ENCODE measurements at places on chromosomes 12 and 14.

DNA sequence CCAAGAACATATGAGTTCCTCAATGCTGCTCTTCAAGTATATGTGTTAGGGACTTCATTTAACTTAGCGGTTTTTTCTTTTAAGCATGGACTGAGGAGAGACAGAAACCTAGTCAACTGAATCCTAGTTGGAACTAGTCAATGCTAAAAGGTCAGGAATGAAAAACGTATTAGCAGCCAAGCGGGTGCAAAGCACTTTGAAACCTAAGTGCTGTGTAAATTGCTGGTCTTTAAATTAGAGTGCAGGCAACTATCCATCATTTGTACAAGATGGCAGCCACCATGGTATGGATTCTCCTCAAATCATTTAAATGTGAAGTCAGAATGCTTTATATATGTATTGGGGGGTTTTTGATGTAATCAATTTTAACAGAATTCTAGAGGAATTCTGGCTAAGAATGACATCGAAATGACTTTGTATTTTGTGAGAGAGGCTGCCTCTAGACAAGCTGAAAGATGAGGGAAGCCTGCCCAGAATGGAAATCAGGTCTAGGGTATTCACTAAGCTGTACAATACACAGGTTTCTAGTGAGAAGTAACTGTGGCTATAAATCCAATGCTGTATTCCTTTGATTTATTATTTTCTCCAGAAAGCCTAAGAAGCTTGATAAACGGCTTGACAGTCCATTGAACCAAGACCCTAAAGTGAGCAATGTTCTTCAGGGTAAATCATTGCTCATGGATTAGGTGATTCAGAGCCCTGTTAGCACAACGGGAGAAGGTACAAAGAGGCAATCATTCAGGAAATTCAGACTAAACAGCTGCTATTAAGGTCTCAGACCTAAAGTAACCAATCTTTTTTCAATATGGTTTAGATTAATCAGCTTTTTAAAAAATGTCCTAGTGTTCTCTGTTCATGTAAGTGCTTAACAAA, 198.8 kb downstream of the ANO2 start:
- no peak for DNase-seq

DNA sequence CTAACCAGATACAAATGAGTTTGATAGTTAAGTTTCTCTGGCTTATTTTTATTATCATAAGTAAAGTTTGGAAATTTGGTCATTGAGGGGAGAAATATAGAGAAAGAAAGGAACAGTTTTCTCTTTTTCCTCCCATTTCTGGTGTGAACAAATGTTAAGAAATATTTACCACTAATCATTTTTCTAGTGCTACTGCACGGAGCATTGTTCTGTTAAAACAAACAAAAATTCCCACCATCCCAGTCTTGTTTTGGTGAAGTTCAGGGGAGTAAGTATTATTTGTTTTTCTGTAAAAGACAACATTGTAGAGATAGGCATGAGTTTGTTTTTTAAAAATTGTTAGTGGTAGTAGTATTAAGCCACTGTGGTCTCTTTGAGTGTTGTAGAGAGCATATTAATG, 135.3 kb downstream of the FGD4 start:
- no peak for DNase-seq

GRCh38 chr14:74618078-74618952, 6.3 kb upstream of the LTBP2 start:
- DNase-seq, result peak; percentile 87

DNA sequence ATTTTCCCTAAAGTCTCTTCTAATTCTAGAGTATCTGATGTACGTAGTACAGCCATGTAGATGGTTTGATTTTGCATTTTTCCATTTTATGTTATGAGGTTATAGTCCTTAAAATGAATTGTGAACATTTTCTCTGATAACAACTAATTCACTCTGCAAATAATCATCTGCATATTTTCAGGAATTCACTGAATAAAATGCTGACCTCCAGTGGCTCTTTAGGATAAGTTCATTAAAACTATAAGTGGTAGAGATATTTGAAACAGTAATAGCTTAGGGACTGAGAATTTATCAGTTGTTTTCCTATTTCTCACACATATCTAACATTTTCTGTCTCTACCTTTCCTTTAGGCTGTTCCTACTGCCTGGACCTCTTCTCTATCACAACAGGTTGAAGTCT, 4.4 kb downstream of the MSRB3 start:
- DNase-seq, result no peak

DNA sequence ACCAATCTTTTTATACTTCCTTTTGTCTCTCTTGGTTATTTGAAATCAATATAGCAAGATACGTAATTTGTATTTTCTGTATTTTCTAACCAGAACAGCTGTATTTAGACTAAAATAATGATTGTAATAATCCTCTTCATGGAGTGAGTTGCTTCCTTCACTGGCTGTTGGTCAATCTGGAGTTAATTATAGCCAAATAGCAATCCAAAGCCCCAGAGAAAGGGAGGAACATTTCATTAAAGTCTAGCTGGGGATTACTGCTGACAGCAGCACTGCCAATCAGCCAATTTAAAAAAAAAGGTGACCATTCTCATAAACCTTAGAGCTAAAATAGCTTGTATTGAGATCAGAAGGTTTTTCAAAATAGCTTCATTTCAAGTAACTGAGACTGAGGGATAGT, 118.0 kb downstream of the TRHDE start:
- no peak for DNase-seq

DNA sequence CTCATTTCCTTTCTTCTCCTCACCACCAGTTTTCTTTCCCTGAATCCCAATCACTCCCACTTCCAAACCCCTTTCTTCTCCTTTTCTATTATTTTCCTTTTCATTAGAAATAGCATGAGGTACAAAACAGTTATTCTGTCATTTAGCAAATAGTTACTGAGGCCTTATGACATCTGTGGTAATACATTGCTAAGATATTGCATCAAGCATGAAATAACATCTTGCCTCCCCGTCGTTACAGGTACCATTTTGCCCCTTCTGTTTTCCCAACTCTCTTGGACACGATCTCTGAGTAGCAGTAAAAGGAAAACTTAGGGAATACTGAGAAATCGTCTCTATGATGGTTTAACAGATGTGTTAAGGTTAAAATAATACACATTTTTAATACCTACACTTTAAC, 175.8 kb upstream of the SOX5 start:
- no peak for DNase-seq

GRCh38 chr12:63844391-63845341, at the start of gene SRGAP1:
Gene SRGAP1 (plus strand): TSS chr12:63844700. CDS start chr12:63844817, 117 bp downstream.
- no peak for DNase-seq

GRCh38 chr14:21987937-21988336, 314.3 kb upstream of the OR4E1 start:
- DNase-seq, result peak; percentile 61

GRCh38 chr12:52221070-52221781, 11.8 kb upstream of the KRT7 start:
- no peak for DNase-seq

- DNase-seq, result no peak
These were observed 20.0 kb upstream of the SOCS2 start for GRCh38 chr12:93552427-93552826.

- no peak for DNase-seq
These were observed 13.2 kb downstream of the NFKBIA start for GRCh38 chr14:35391388-35391710.

DNA sequence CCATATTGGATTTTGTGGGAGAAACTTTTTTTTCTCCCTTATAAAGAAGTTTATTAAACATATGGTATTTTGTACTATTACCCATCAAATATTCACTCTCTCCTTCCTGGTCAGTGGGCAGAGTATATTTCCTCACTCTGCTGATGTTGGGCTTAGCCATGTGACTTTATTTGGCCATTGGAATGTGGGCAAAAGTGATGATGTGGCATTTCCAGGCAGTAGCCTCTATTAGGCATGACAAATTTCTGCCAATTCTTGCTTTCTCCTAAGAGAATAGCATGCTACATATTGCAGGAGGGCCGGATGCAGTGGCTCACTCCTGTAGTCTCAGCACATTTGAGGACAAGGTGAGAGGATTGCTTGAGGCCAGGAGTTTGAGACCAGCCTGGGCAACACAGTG, 24.4 kb upstream of the WSCD2 start:
- no peak for DNase-seq

DNA sequence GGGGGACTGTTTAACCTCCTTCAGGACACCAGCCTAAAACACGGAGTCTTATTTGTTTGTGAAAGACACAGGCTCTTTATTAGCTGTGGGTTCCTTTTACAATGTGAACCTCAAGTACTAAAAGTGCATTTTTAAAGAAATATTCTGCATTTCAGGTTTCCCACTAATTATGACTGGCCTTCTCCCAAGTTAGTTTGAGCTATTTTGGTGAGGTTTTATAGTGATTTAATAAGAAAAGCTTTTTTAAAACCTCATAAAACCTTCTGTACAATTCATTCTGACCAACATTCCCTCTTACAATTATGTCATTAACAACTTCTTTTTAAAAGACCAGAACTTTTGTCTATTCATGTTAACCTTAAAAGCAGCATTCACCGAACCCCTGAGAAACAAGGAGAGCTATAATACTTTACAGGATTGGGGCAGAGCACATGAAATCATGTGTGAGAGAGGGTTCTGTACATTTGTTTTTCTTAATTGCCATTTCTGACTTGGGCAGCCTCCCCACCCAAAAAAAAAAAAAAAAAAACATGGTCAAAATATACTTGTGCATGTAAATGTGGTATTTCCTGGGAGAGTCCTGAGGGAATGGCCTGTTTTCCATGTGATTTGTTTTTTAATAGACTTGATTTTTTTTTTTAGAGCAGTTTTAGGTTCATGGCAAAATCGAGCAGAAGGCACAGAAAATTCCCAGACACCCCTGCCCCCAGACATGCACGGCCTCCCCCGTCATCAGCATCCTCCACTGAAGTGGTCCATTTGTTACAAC, 169.5 kb downstream of the CHST11 start:
- DNase-seq, result no peak

GRCh38 chr12:91044586-91044985, 13.2 kb downstream of the KERA start:
- DNase-seq, result no peak

DNA sequence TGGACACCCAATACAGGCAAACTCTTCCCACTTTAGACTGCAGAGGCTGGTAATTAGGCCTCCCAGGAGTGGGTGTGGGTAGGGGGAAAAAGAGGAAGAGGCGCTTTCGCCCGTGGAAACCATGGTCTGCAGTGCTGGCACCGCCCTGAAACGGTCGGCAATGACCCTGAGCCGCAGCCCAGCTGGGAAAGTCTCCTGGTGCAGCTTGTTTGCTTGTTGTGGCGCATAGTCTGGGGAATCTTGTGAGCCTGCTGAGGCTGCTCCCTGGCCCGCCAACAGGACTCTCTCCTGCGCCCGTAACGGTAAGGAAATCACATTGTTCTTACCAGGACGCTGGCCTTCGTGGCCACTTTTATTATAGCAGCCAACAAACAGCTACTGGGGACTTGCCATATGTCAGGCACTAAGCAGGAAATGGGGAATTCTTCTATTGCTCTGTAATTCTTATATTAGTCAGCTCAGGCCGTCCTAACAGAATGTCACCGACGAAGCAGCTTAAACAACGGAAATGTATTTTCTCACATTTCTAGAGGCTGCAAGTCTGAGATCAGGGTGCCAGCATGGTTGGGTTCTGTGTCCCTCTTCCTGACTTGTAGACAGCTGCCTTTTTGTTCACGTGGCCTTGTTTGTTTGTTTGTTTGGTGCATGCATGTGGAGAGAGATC, 52.5 kb upstream of the RIN3 start:
- DNase-seq, result peak; percentile 68

DNA sequence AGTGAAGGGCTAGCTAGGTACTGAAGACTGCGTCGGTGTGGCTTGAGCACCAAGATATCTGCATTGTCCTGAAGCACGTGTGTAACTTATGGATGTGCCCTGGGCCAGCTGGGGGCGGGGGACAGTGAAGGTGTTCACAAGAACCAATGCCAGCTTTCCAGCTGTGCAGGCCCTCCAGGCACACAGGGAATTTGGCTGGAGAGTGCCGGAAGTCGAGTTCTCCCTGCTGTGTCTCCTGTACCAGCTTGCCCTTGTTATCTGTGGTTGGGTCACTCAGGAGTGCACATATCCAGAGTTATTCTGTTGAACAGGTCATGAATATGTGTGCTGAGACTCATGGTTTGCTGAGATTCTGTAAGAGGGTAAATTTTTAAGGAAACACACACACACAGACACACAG, 75.9 kb upstream of the CRY1 start:
- no peak for DNase-seq

- peak; percentile 58 for DNase-seq
These were observed 13.8 kb upstream of the DGLUCY start for GRCh38 chr14:91100102-91100501.

DNA sequence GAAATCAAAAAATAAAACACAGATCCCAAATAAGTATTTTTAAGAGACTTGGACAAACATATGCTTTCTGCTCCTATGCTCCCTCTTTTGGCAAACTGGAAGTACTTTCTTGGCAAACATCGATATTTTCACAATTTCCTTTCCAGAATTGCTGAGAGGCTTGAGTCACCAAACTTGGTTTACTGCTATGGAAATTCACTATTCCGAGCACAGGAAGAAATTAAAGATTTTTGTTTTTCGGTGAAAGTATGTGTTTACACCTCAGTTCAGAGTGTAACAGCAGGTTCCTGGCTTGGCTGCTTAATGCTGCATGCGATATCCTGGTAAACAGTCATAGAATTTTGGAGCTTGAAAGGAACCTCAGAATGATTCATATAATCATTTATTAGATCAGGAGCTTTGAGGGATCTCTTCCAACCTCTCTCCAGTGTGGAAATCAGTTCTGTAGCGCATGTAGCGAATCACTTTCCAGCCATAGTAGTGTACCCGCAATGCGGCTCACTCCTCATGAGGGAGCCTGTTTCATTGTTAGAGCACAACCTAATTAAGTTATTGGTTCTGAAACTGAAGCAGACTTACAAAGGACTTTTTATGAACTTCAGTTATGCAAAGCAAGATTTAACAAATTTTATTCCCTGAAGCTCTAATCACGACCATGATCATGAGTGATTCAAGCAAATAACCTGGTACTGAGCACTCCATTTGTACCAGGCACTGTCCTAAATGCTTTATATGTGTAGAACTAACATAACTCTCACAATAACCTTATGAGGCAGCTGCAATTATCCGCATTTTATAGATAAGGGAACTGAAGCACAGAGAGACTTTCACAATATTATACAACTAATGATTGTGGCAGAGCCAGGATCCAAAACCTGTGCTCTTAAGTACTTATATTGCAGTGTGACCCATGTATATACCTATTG, 56.4 kb upstream of the ATP2A2 start:
- DNase-seq, result no peak

GRCh38 chr14:101726954-101727302, 34.6 kb upstream of the PPP2R5C start:
- no peak for DNase-seq

All from activated CD4-positive, alpha-beta T cell treated with anti-CD3 and anti-CD28 coated beads, Interleukin-10, Interleukin-2, amounts not matched to agents 100 ng/mL and 50 ng/mL, durations not matched to agents 16 hours and 8 hours (primary cell).